ENCODE measurements at places on chromosomes 13 and 19.

- DNase-seq: no peak
Measured at GRCh38 chr13:28601581-28601980, 57.3 kb upstream of the POMP start.

DNA sequence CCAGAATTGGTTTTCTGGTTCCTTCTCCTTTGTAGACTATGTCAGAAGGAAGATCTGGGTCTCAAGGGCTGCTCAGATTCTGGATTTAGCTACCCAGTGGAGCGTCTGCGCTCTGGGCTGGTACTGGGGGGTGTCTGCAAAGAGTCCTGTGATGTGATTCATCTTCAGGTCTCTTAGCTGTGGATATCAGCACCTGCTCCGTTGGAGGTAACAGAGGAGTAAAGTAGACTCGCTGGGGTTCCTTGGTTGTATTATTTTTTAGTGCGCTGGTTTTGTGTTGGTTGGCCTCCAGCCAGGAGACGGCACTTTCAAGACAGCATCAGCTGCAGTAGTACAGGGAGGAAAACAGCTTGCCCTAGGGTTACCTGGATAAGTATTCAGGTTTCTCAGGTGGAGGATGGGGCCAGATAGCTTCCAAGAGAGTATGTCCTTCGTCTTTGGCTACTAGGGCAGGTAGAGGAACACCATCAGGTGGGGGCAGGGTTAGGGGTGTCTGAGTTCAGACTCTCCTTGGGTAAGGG, 10.4 kb upstream of the KLK15 start:
- no peak for DNase-seq

GRCh38 chr13:111564606-111565005, 244.2 kb downstream of the TEX29 start:
- DNase-seq: no peak

- DNase-seq: peak; percentile 9
Measured at GRCh38 chr19:33998739-33999345, 173.5 kb upstream of the LSM14A start.

- DNase-seq: no peak
Measured at GRCh38 chr19:8088752-8089663, 36.4 kb downstream of the CCL25 start.

- DNase-seq: no peak
Measured at GRCh38 chr13:88895261-88895941, 1224.2 kb downstream of the SLITRK5 start.

DNA sequence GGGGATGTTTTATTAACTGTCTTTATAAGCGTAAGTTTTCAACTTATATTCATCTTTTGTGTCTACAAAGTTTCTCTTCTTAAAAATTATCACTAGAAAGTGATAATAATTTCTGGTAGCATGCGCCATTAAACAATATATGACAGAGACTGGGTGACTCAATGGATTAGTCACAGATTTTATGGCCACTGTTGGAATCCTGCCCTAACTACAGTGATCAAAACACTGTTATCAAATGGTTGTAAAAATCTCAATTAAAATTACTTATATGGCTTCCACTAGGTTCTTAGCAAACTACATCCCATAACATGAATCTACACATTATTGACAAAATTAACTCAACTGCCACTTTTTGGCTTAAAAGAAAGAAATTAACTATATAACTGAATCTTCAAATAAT, 350.0 kb downstream of the DACH1 start:
- DNase-seq: no peak

DNA sequence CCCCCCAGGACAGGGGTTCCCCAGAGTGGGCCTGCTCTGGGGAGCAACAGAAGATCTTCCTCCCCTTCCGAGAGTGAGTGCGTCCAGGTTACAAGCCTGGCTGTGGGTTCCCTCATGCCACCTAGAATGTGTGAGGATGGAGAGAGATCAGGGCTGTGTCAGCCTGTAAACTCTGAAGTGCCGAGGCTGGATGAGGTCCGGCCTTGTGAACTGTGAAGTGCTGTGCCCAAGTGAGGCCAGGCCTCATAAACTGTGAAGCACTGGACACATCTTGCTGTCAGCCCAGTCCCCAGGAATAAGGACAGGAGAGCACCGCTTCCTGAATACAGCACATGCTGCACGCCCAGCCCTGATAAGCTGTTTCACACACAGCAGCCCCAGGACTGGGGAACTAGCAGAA, 7.6 kb downstream of the KCNN1 start:
- DNase-seq: no peak

DNA sequence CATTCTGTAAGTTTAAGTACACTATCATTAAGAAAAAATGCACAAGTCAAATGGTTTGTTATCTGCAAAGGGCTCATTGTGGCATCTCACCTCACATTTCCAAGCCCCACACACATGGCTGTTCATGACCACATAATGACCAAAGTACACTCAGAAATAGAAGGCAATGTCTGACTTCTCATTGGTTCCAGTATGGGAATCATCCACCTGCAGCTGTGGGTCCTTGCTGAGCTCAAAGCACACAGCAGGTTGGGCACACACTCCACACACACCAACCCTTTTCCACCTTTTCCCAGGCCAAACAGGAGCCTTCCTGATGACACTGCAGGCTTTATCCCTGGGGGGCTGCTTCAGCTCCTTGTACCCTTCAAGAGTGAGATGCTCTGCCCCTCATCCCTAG, 11.8 kb downstream of the CLC start:
- no peak for DNase-seq

DNA sequence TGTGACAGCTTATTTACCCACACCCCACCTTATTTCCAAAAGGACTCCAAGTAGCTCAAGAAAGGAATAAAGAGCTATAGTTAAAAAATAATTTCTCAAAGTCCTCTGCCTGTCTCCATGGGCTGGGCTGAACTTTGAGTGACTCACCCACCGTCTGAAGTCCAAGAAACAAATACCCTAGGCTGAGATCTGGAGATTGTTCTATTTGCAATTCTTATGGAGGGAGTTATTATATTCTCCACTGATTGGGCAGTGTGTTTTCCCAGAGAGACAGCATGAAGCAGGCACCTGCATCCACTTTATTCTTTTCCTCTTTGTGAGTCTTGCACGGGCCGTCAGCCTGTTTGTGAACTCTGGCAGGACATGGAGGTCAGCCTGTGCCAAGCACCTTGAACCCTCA, 63.2 kb downstream of the SHISA2 start:
- DNase-seq: no peak

DNA sequence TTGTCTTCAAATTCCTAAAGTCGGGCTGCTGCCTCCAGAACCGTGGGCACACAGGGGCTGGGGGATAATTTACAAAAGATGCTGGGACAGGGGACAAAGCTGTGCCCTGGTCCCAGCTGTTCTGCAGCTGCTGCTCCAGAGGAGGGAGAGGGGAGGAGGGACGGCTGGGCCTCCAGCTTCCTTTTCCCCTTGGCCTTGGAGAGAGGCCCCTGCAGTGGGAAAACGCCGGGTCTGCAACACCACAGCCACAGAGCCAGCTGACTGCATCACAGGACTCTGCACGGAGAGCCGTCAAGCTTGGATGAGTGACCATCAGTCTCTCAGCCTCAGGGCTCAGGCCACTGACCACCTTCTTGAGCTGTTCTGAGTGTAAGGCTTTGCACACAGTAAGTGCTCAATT, 6.1 kb downstream of the DOCK6 start:
- DNase-seq: peak; percentile 76

DNA sequence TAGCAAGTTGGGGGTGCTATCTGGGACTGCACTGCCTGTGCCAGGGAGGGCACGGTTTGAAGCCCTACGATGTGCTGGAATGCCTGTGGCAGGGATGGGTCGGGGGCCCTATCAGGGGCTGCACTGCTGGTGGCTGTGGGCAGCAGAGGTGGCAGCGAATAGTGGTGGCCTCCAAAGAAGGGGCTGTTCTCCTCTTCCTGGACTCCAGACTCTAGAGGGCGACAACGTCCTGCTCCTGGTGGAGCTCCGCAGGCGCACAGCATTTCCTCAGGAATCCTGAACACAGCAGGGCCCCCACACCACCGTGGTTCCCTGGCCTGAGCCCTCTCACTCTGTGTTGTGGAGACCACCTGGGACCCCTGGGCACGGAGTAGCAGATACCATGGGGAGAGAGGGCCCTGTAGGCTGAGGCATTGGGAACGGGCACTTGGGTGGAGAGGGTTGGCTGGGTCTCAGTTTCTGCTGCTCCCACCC, 145.6 kb downstream of the TNFRSF19 start:
- DNase-seq: no peak

- DNase-seq: no peak
Measured at GRCh38 chr19:2623798-2624197, 78.7 kb downstream of the GNG7 start.

GRCh38 chr13:114161644-114162532, 17.2 kb upstream of the CFAP97D2 start:
- no peak for DNase-seq

DNA sequence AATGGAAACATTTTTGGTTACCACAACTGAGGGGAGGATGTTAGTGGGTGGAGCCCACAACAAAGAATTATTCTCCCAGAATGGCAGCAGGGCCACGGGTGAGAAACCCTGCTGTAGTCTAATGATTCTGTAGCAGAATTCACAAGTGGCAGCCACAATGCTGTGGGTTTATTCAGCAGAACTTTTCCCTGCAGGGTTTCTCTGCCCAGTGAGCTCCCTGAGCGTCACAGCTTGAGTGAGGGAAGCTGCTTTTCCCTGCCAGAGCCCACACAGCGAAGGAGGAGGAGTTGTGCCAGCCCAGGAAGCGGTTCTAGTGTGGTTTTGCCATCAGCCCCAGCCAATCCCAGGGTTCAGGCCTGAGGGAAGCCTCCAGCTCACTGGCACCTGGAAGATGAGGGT, 4.4 kb downstream of the ATP12A start:
- no peak for DNase-seq

DNA sequence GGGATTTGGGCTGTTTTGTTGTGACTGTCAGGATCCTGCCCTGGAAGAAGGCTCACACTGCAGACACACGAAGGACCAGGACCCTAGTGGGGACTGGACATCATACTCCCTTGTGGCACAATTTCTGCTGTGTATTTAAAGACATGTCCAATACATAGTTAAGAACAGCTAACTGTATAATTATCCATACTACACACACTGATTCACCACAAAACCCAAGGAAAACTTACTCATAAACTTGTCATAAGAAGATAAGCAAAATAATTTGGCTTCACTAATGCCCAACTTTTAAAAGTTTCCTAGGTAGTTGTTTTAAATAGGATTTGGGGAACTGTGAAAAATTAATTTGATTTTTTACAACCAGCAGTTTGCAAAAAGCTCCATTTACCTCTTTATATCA, 46.1 kb downstream of the LATS2 start:
- DNase-seq: no peak

DNA sequence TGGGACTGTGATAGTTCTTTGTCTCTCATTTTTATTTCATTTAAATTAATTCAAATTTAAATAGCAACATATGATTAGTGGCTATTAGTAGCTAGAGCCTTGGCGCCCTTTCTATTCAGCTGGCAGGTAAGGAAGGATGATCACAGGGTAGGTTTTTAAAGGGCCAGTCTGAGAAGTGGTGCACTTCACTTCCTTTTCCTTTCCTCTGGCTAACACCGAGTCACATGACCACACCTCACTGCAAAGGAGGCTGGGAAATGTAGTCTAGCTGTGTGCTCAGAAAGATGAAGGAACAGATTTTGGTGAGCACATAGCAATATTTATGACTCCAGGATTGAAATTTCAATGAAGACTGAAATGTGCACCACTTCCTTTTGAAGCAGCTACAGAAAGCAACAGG, 128.7 kb downstream of the TSHZ3 start:
- no peak for DNase-seq

- no peak for DNase-seq
Measured at GRCh38 chr13:27791146-27791900, 960 bp upstream of the GSX1 start.

DNA sequence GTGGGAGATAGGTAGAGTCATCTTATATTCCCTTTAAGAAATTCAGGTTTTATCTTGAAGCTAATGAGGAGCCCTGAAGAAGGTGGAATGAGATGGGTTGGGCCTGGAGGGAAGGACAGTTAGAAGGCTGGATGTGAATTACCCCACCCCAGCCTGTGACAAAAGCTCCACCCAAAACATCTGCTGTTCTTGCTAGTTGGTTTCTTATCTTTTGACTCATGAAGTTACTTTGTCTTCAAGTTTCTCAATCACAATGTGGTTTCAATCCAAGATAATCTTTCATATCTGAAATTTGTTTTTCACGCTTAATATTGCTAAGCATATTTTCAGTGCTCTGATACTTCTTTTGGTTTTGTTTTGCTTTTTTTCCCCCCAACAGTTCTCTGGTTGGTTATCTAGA, 38.3 kb upstream of the HMGB1 start:
- DNase-seq: no peak

- no peak for DNase-seq
Measured at GRCh38 chr19:23440207-23440606, 44.9 kb upstream of the ZNF91 start.
